Fibroblast of the conjunctiva (primary cell): ENCODE measurements at places on chromosomes 4 and X.

DNA sequence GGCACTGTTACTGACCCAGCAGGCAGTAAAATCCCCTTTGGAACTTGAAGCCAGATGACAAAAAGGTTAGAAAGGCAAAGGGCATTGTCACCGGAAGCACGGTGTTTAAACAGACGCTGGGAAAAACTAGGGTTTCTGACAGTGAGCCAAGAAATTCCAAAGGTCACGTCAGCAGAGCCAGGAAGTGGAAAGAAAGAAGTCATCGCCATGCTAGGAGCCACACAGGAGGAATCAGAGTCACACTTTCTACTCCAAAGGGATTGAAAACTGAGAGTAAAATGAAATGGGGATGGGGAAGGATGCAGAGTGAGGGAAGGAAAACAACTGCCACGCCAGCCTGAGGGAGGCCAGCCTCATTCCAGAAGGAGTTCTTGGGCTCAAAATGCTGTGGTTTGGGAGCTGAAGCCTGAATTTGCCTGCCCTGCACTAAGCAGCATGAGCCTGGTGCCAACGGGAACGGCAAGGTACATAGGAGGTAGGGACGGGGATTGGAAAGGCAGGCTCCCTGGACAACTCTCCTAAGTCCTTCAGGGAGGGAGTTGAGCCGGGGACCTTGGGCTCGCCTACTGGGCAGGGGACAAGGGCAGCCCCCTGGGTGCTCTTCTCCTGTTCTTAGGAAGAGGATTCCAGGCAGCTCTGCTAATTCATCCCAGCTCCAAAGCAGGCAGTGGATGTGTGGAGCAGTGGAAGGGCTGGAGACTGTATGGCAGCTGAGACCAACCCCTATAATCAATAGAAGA lies 66.8 kb downstream of the SOWAHB start:
- no peak for DNase-seq

DNA sequence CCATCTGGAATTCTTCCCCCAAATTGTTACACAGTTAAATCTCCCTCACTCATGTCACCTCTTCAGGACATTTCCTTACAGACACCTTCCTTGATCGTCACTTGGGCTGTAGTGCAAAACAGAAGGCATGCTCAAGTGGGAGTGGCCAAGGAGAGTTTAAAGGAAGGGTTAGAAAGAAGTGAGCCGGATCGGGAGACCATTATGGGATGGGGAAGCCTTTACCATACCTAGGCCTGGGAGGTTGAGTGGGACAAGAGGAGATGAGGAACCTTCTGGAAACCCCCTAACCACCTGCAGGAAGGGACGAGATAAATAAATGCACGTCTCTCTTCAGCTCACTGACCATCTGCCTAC lies 102.7 kb downstream of the UCHL1 start:
- DNase-seq, result no peak

GRCh38 chr4:16715482-16715881 lies 183.0 kb downstream of the LDB2 start:
- no peak for DNase-seq

- DNase-seq, result no peak
Observed at GRCh38 chr4:73131281-73131680, 61.8 kb upstream of the COX18 start.

DNA sequence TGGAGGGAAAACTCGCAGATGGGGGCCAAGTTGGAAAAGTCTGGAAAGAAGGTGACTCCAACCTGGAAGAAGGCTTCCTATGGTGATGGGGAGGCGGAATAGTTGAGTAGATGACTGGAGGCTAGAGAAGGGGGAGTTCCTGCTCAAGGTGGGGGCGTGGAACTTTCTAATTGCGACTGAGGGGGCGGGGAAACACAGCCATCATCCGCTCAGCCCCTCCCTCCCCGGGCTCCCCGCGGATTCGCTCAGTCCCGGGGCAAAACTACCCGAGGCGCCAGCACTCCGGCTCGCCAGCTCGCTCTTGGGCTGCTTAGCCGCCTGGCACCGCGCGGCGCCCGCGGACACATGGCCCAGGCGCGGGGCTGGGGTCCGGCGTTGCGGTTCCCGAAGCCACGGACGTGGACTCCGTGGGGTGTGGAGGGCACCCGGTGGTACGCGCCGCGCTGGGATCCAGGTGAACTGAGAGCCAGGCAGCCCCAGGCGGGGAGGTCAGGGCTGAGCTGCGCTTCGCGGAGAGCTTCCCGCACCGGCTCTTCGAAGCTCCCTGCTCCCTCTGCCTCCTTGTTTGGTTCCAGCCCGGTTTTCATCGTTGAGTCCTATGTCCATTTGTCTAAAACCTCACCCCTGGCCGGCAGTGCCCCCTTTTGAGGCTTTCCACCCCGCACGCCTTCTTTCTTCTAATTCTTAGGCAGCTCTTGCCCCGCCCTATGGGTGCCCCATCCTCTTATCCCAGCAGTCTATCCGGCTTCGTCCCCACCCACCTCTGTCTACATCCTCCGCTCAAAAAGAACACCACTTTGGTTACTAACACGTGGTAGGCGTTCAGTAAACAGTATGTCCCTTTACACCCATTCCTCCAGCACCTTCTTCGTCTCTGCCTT lies 38.9 kb downstream of the STARD8 start:
- DNase-seq, result no peak

DNA sequence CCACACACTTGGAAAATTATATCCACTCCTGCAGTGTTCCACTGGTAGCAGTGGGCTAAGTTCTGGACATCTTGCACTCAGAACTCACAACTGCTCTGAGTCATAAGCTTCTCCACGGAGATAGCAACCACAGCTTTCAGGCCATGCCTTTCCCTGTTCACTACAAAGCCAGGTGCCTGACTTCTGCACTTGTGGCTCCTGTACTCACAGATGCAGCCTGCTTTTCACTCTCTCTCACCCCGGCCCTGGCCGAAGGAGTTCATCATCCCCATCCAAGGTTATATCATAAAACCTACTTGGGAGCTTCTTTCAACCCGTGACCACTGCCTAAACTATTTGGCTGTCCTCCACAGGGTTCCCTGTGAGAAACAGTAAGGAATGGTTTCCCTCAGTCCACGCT lies 999.4 kb downstream of the GLUD2 start:
- no peak for DNase-seq

- no peak for DNase-seq
Observed at GRCh38 chrX:23380581-23380980, 45.9 kb downstream of the PTCHD1 start.

- no peak for DNase-seq
Observed at GRCh38 chr4:153148791-153149190, 55.5 kb upstream of the TRIM2 start.

- DNase-seq, result no peak
Observed at GRCh38 chrX:107741404-107741790, 34.2 kb downstream of the TSC22D3 start.

DNA sequence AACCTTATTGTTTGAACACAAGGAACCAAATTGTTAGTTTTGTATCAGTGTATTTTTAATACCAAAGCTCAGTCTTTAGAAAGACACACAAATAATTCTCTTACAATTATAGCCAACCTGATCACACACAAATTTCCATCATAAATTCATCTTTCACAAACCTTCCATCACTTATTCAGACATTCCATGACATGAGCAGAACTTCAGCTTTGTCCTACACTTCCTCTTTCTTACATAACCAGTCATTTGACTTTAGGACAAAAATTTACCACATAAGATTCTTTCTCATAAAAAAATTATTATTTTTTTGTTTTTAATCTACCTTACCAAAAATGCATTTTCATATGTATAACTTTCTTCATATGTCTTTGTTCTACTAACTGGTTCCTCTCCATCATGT lies 312.2 kb downstream of the GALNTL6 start:
- no peak for DNase-seq

DNA sequence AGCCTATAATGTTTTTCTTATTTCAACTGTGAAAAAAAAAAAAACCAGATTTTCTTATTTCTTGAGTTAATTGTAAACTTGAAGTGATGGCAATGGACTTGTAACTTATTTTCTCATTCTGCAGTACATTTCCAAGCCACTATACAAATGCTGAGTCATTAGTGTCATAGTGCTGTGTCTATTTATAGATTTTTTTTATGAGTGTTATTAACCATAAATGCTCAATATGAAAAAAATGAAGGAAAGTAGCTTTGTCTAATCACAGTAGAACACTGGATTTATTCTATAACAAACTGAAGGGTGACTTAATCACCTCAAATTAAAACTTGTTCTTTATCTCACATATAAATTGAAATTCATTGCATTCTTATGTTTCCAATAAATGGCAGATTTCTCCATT lies 718.6 kb downstream of the CCSER1 start:
- DNase-seq, result no peak

GRCh38 chr4:48015678-48016077 lies 803 bp downstream of the CNGA1 start:
- no peak for DNase-seq

DNA sequence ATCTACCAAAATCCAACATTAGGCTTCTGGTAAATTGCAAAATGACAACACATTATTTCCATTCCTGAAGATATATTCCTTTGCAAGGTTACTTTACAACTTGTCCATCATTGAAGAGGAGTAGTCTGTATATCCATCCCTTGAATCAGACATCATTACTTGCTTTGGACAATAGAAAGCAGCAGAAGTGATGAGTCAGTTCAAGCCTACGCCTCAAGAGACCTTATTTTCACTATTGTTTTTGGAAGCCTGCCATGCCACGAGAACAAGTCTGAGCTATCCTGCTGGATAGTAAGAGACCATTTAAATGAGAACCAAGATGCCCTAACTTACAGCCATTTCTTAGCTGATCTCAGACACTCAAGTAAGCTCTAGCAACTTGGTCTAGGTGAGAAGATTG lies 246.0 kb upstream of the HHIP start:
- DNase-seq, result peak; percentile 67

DNA sequence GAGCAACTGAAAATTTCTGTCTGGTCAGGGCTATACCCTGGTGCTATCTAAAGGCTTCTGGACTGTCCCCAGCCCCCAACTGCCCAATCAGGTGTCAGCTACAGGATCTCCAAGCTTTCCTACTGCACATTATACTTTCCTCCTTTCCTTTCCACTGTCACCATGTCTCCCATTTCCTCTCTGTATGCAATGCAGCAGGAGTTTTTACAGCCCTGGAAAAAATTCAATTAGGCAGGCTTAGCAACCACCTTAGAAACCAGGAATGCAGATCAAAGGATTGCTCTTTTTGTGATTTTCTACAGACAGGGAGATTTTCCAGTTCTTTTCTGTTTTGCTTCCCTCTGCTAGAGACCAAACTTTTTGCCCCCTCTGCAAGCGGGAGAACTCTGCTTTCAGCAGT lies 6.0 kb upstream of the NAF1 start:
- no peak for DNase-seq

DNA sequence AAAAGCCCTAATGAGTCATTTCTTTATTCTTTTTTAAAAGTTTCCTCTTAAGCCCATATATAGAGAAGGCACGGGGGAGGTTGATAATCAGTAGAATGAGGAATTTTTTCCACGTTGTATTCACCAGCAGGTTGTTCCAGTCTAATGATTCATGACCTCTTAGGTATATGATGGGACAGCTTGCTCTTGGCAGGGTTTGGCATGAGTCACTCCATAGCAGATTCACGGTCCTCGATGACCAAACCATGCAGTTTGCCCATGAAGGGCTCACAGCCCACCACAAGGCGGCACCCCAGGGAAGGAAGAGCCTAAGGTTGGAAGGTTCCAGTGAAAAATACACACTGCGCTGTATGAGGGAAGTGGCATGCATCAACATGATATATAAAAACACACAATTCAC lies 623.8 kb upstream of the DIPK2B start:
- peak; percentile 86 for DNase-seq
